ENCODE measurements at places on chromosomes 11 and 22.
A peak's percentile ranks its signal among the peaks of the same experiment; 100 is the strongest.

- DNase-seq, result no peak
Measured at GRCh38 chr11:16456366-16456765, 100.0 kb upstream of the SOX6 start.

GRCh38 chr11:34251589-34251980, 106.2 kb downstream of the ABTB2 start:
- no peak for DNase-seq

GRCh38 chr11:92810423-92811064, 158.9 kb upstream of the MTNR1B start:
- no peak for DNase-seq

- no peak for DNase-seq
Measured at GRCh38 chr11:83564870-83565269, 278.7 kb upstream of the CCDC90B start.

- DNase-seq, result no peak
Measured at GRCh38 chr11:120112174-120112796, 25.6 kb downstream of the TRIM29 start.

DNA sequence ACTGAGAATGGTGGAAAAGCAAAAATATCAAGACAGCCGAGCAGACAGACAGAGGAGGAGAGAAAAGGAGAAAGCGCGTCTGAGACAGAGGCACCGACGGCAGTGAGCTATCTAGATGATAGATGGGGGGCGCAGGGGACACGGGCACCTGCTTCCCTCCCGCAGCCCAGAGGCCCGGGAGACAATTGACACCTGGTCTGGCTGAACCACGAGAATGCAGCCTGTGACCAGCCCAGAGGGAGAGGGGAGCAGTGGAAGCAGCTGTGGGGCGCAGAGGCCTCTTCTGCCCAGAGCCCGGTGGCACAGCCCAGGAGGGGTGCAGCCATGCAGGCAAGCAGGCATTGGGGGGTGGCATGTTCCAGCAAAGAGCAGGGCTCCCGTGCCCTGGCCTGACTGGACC, 48.2 kb downstream of the ELFN2 start:
- DNase-seq, result no peak

- DNase-seq, result peak; percentile 50
Measured at GRCh38 chr11:71179877-71180605, 72.3 kb downstream of the SHANK2 start.

DNA sequence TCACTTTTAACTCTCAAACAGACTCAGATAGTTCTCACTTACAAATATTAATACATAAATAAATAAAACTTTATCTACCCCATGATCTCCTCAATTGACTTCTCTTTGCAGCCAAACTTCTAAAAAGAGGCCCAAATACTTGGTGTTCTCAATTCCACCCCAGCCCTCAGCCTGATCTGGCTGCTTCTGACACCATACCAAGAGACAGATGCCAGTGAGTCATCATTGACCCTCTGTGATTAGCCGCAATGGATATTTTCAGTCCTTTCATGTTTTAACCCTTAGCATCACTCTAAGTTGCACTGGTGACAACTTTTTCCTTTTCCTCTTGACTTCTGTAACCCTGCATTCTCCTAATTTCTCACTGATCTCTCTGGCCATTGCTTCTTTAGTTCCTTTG, 184.1 kb upstream of the ARHGAP20 start:
- no peak for DNase-seq

- DNase-seq, result peak; percentile 24
Measured at GRCh38 chr11:3855808-3856491, 486 bp downstream of the STIM1 start.

DNA sequence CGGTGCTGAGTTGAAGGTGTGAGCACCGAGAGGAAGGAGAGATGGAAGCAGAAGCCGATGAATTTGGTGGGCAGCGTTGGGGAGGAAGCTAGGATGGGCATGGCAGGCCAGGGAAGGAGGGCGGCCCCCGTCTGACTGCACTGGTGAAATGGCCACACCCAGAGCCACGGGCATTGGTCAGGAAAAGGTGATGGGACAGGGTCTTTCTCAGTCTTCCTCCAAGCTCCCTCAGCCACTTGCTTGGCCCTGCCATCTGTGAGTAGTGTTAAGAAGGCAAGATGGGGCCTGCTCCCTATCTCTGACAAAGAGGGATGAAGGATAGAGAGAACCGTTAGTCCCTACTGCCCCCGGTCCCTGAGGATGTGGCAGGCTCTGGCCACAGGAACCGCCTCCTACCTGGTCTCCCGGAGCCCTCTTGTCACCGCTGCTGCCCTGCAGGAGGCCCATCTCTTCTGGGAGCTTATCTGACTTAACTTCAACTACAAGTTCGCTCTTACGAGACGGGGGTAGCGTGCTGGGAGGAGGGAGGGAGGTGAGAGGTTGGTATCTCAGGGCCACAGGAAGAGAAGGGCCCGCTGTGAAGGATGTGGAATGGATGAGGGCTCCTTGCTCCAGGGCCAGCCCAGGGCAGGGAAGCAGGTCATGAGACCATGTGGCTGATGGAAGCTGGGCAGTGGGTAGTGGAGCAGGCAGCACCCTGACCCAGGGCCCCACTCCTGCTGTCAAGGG, 6.8 kb downstream of the MCAM start:
- DNase-seq, result no peak

Measured in T47D (cell line).